ENCODE measurements at places on chromosomes 16 and 17. TPM values are rescaled to one million over a fixed set of nuclear protein-coding genes. Genes with fewer than 3 reads are reported as not detected.

DNA sequence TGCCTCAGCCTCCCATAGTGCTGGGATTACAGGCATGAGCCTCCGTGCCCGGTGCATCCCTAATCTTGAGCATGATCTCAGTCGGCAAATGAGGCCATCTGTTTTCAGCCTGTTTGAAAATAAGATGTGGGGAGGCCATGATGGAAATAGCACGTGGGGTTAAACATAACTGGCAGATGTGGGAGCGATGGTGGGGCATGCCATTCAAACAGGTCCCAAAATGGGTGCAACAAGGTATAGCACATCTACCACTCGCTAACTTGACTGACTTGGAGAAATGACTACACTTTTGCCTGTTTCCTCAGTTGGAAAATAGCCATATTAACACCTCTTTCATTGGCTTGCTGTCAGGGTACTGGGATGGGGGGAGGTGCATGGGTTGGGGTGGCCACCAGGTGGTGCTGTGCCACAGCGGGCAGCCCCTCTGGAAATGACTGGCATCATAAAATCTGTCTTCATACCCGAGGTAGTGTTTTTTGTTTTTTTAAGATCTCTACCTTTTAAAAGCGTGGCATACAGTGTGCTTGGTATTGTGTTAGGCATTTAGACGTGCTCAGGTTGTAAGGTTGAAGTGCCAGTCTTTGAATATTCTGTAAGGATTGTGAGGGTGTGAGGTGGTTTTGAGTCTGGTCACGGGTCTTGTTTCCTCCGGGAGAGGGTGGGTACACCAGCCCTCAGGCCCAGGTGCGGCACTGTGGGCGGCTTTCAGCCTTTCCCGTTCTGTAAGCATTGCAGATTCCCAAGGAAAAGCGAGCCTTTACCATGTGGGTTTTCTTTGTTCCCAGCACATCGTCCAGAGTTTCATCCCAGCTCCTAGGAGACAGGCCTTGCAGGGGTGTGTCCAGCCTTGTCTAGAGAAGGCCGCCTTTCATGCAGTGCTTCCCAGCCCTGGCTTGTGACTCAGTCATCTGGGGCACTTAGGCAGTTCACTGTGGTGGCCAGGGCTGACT is 2.9 kb upstream of the TTYH2 start:
- DNase-seq: no peak
- H3K27me3 ChIP-seq: peaks cover 10% of the 10 kb centered on the region
- H3K36me3 ChIP-seq: peaks cover 38% of the 10 kb centered on the region
- peak overlapping the region; percentile 62 for H3K4me3 ChIP-seq
- H3K27ac ChIP-seq: peak overlapping the region; percentile 60
- H3K4me1 ChIP-seq: peaks cover 21% of the 10 kb centered on the region

- no peak for DNase-seq
- H3K4me1 ChIP-seq: peaks cover 6% of the 10 kb centered on the region
- H3K4me3 ChIP-seq: no peak overlapping the region
Observed at GRCh38 chr16:622920-623280, 7.9 kb upstream of the WFIKKN1 start.

- no peaks in the 10 kb centered on the region for H3K4me1 ChIP-seq
- H3K4me3 ChIP-seq: no peak overlapping the region
- no peak overlapping the region for H3K27ac ChIP-seq
- DNase-seq: no peak
Observed at GRCh38 chr17:65626451-65626850, 65.0 kb upstream of the AXIN2 start.

XYLT1 gene
- total RNA-seq: 22.1 TPM

DNA sequence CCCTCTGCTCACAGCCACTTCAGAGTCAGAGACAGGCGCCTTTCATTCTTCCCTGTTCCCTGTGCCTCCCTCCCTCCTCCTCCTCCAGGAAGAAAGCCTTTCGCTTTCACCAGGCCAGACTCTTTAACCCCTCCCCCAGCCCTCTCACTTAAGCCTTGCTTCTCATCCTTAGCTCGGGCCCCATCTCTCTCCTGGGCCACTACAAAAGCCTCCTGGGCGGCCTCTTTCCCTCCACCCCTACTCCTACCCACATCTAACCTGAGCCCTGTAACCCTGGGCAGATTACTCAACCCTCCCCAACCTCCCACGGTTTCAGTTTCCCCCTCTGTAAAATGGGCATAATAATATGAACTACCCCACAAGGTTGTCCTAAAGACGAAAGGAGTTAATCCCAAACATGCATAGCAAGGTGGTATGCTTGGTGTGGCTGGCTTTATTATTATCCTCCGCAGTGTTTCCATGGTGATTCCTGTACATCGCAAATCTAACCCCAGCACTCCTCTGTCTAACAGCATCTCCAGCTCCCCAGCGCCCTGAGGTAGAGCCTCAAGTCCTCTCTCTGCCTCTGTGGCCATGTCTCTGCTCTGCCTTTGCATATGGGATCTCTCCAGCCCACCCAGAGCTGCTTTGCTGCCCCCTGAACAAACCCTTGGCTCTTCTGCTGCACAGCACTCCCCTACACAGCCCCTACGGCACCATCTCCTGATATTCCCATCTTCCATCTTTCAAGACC is 17.7 kb downstream of the PIMREG start:
- H3K36me3 ChIP-seq: no peaks in the 10 kb centered on the region
- H3K4me1 ChIP-seq: peaks cover 26% of the 10 kb centered on the region
- no peak overlapping the region for H3K27ac ChIP-seq
- no peak for DNase-seq

- no peak for DNase-seq
- peaks cover 5% of the 10 kb centered on the region for H3K4me1 ChIP-seq
- no peaks in the 10 kb centered on the region for H3K27me3 ChIP-seq
- H3K27ac ChIP-seq: no peak overlapping the region
Observed at GRCh38 chr17:76551685-76552084, 11.8 kb downstream of the PRCD start.

DNA sequence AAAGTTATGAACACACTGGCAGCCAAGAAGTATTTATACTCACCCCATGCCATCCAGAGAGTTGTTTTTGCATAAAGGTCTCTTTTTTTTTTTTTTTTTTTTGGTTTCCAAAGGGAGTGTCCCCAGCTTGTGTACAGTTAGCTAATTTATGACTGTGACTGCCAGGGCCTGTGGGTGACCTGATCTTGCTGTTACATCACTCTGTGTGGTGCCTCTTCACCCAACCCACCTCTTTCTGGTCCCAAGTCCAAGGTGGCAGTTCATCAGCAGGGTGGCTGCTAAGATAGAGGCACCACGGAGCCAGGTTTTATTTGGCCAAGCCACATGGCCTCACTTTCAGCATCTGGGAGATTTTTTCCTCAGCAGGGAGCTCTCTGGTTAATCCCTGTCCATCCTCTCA is at the start of gene NOS2:
TSS of gene NOS2 (minus strand) at position 8 of the 400 bp plus-strand sequence. CDS start 1,720 bp downstream, outside the sequence.
- no peaks in the 10 kb centered on the region for H3K27me3 ChIP-seq
- no peak within 1 kb of the TSS for H3K27ac ChIP-seq
- no peak for DNase-seq
- H3K36me3 ChIP-seq: no peaks in the 10 kb centered on the region
- peaks cover 4% of the 10 kb centered on the region for H3K4me1 ChIP-seq
- no peak within 1 kb of the TSS for H3K4me3 ChIP-seq

DNA sequence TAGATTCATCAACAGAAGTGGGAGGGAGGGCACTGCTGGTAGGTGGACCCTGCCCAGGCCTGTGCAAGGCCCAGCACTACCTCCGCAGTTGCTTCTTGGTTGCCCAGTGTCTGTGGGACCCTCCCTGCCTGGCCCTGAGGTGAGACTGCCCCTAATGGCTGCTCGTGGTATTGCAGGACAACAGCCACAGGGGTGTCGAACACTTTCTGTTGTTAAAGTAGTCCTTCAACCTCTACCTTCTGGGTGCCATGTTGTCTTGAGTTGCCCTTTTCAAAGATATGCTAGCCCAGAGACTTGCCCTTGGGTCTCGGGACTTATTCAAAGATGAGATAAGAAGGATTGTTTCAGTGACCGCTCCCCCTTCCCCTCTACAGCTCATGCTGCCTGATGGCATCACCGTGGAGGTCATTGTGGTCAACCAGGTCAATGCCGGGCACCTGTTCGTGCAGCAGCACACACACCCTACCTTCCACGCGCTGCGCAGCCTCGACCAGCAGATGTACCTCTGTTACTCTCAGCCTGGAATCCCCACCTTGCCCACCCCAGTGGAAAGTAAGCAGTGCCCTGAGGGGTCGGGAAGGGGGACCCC is 29.1 kb downstream of the AKAP1 start:
- peak; percentile 15 for DNase-seq
- no peak overlapping the region for H3K4me3 ChIP-seq
- H3K27me3 ChIP-seq: no peaks in the 10 kb centered on the region
- peaks cover 8% of the 10 kb centered on the region for H3K4me1 ChIP-seq
- H3K36me3 ChIP-seq: peaks cover 38% of the 10 kb centered on the region

GRCh38 chr17:65750166-65750565 is 188.7 kb upstream of the AXIN2 start:
- H3K36me3 ChIP-seq: no peaks in the 10 kb centered on the region
- no peak overlapping the region for H3K27ac ChIP-seq
- no peak overlapping the region for H3K4me3 ChIP-seq

TEKT5 gene
- total RNA-seq: not detected

- H3K4me1 ChIP-seq: no peaks in the 10 kb centered on the region
- DNase-seq: no peak
- no peaks in the 10 kb centered on the region for H3K27me3 ChIP-seq
- H3K36me3 ChIP-seq: no peaks in the 10 kb centered on the region
- H3K27ac ChIP-seq: no peak overlapping the region
Observed at GRCh38 chr17:66925811-66926500, 38.6 kb upstream of the CACNG4 start.

DNA sequence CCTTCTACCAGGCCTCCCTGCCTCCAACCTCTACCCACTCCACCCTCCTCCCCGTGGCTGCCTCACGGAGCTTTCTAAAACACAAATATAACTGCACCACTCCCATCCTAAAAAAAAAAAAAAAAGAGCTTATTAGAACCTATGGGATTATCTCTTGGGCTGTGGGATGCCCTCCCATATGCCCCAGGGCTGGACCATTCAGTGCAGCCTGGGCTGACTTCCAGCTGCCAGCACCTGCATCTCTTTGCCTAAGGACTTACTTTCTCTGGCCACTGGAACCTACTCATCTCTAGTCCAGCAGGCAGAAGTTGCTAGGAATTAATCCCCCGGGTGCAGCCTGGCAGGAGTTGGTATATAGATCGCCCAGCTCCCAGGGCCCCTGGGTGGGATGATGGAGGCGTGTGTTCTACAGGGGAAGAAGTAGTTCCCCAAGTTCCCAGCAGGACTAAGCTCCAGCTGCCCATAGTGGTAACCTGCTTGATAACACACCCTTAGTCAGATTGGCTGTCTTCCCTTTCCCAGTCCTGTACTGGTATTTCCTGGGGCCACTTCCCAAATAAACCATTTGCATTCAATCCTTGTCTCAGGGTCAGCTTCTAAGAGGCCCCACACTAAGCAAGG is 10.3 kb downstream of the MPP3 start:
- no peak overlapping the region for H3K4me3 ChIP-seq
- no peaks in the 10 kb centered on the region for H3K4me1 ChIP-seq
- peaks cover 5% of the 10 kb centered on the region for H3K36me3 ChIP-seq
- no peaks in the 10 kb centered on the region for H3K27me3 ChIP-seq

STX1B gene
- 20.2 TPM for total RNA-seq

GRCh38 chr17:78111727-78112517 is 16.6 kb downstream of the TMC6 start:
- H3K36me3 ChIP-seq: no peaks in the 10 kb centered on the region
- no peaks in the 10 kb centered on the region for H3K27me3 ChIP-seq
- H3K4me1 ChIP-seq: no peaks in the 10 kb centered on the region
- no peak overlapping the region for H3K27ac ChIP-seq

DNA sequence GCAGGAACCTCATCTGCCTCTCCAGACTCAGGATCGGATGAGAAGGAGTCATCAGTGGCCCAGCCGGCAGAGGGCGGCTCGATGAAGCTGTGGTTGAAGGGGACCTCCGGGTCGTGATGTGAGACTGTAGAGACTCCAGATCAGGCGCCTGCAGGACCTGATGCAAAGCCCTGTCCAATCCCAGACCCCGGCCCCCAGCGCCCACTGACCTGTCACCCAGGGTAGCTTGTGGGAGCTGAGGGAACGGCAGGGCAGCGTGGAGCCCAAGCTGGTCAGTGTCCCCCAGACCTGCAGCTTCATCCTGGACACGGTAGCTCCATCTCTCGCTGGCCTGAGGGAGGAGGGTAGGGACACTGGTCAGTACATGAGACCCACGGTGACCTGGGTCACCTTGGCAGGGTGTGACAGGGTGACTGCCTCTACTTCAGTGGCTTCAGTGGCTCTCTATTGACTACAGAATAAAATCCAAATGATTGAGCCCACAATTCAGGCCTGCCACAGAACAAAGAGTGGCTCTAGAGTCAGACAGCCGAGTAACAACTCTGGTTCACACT is 8.2 kb upstream of the SLC43A2 start:
- no peaks in the 10 kb centered on the region for H3K27me3 ChIP-seq
- H3K4me3 ChIP-seq: no peak overlapping the region
- no peak overlapping the region for H3K27ac ChIP-seq
- H3K4me1 ChIP-seq: peaks cover 24% of the 10 kb centered on the region

DNA sequence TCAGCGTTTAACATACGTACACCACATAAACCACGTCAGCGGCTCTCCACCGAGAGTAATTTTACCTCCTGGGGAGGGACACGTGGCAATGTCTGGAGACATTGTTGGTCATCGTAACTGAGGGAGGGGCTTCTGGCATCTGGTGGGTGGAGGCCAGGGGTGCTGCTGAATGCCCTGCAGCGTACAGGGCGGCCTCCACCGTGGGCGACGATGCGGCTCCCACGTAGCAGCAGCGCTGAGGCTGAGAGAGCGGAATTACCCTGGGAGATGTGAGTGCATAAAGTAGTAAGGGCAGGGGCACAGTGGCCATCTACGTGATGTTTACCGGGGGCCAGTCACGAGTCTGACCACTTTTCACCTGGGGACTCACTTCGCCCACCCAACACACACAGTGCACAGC is 212.4 kb downstream of the RBFOX3 start:
- no peaks in the 10 kb centered on the region for H3K36me3 ChIP-seq
- no peak overlapping the region for H3K4me3 ChIP-seq
- no peak overlapping the region for H3K27ac ChIP-seq

- peaks cover 5% of the 10 kb centered on the region for H3K36me3 ChIP-seq
- H3K4me3 ChIP-seq: no peak overlapping the region
- no peak for DNase-seq
Observed at GRCh38 chr17:77148940-77149510, 8.3 kb downstream of the SEC14L1 start.

DNA sequence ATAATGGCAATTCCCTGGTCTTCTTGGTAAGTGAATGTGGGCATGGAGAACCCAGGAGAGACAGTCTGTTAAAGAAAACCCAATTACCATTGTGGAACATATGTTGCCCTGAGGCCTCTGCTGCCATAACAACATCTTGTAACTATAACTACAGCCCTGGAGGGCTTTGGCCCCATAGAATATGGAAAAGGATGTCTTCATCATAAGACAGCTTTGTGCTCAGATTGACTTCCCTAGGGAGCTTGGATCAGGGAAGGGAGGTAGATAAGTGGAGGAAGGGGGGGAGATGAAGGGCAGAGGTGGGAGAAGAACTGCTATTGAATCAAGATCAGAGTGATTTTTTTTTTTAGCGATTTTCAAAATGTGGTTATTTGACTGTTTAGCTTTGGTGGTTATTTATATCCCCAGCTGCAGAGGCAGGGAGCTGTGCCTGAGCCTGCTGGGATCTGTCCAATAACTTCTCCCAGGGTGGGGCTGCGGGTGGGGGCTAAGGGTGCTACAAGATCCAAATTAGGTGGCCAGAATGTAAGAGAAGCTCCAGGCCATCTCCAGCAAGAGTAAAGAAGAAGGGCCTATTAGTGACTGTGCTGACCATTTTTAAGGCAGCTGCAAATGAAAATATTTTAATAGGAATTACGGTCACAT is 5.3 kb upstream of the KAT7 start:
- no peak overlapping the region for H3K4me3 ChIP-seq
- H3K27ac ChIP-seq: no peak overlapping the region
- no peak for DNase-seq
- H3K4me1 ChIP-seq: no peaks in the 10 kb centered on the region
- H3K36me3 ChIP-seq: no peaks in the 10 kb centered on the region

GRCh38 chr17:80123791-80124190 is 22.4 kb downstream of the GAA start:
- peaks cover 13% of the 10 kb centered on the region for H3K4me1 ChIP-seq
- peak overlapping the region; percentile 11 for H3K27ac ChIP-seq
- no peaks in the 10 kb centered on the region for H3K27me3 ChIP-seq
- no peak for DNase-seq

WFDC1 gene
- total RNA-seq: 1.1 TPM

Data from H1 (cell line).